Naive thymus-derived CD8-positive, alpha-beta T cell (primary cell): ENCODE measurements at places on chromosomes 16 and 17. TPM values are rescaled to one million over a fixed set of nuclear protein-coding genes. Genes with fewer than 3 reads are reported as not detected.

The LRRC75A gene
- polyA plus RNA-seq: 3.1 TPM

The ANKFN1 gene
- polyA plus RNA-seq: not detected

The PSMD3 gene
- polyA plus RNA-seq: 45.4 TPM

The HEATR3 gene
- polyA plus RNA-seq: 5.5 TPM

DNA sequence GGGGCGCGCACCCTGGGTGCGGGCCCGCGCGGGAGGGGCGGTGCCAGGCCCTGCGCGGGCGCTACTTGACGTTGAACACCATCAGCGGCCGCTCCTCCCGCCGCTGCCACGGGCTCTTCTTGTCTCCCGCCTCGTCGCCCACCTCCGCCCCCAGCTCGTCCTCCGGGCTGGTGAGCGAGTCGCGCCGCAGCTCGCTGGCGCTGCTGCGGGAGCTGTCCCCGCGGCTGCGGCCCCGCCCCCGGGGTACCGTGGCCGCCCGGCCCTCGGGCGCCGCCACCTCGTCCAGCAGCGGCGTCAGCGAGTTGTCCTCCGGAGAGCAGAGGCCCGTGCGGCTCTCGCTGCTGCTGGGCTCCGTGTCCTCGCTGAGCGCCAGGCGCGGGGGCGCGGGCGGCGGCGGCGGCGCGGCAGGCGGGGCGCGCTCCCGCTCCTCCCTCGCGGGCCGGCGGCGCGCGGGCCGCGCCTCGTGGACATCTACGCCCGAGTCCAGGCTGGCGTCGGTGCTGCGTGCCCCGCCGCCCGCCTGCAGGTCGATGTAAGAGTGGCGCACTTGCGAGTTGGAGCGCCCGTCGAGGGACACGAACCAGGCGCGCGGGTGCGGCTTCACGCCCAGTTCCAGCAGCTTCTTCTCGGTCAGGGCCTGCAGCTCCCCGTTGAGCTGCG, 8.7 kb downstream of the GRN start:
- DNase-seq: no peak

The CCL8 gene
- not detected for polyA plus RNA-seq

- DNase-seq: no peak
Measured at GRCh38 chr17:44396946-44397345, 7.5 kb upstream of the ITGA2B start.

The HID1 gene
- 4.2 TPM for polyA plus RNA-seq

GRCh38 chr16:86798247-86799041, 220.1 kb downstream of the FOXL1 start:
- no peak for DNase-seq

The PDXDC1 gene
- 35.7 TPM for polyA plus RNA-seq

The CCDC92B gene
- not detected for polyA plus RNA-seq

DNA sequence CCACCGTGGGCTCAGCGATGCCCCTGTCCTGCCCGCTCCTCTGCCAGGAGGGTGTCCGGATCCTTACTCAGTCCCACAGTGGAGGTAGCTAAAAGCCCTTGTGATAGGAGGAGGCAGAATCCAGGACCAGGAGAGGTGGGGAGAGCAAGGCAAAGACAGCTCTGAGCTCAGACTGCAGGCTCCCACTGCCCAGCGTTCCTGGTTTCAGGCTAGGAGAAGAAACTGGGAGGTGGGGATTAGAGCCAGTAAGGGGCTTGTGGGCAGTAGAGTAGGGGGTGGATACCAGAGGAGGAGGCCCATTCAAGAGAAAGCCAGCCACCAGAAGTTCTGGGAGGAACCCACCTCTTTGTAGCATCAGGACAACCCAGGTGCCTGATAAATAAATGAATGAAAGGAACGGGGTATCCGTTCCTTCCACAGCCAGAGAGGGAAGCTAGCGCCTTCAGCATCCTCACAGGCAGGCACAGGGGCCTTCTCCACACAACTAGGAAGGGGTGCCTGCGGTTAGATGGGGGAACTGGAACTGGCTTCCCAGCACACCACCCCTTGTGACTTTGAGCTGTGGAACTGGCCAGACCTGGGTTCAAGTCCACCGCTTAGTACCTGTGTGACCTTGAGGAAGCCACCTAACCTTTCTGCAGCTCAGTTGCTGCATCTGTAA, 2.3 kb downstream of the IL21R start:
- no peak for DNase-seq

The KRTAP3-1 gene
- polyA plus RNA-seq: not detected

The CHST5 gene
- polyA plus RNA-seq: not detected

GRCh38 chr17:50151041-50151936, 812 bp upstream of the PPP1R9B start:
- DNase-seq: peak; percentile 81

DNA sequence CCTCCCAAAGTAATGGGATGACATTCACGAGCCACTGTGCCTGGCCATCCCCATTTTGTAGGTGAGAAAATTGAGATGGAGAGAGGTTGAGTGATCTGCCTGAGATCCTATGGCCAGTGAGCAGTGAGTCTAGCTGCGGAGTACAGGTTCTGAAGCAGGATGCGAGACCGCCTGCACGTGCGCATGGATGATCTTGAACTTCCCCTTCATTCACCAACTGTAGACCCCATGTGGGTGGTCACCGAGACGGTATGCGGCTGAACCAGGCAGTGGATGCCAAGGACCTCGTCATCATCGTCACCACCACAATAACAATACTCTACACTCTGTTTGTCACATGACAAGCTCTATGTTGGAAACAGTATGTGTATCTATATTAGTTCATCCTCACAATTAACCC, 6.2 kb upstream of the SPNS3 start:
- no peak for DNase-seq

- no peak for DNase-seq
Measured at GRCh38 chr17:8806253-8806925, 7.2 kb upstream of the MFSD6L start.

The MPP3 gene
- polyA plus RNA-seq: not detected

GRCh38 chr17:47975189-47975822, 4.4 kb downstream of the CDK5RAP3 start:
- DNase-seq: no peak

GRCh38 chr16:1157639-1158455, 4.9 kb downstream of the CACNA1H start:
- no peak for DNase-seq

The HSD17B1 gene
- 0.18 TPM for polyA plus RNA-seq

The SPSB3 gene
- 40.8 TPM for polyA plus RNA-seq

The LRRC37A gene
- polyA plus RNA-seq: 1.7 TPM

The UBE2O gene
- polyA plus RNA-seq: 14.4 TPM

GRCh38 chr17:10474536-10474935, 5.2 kb upstream of the MYH4 start:
- DNase-seq: no peak

- no peak for DNase-seq
Measured at GRCh38 chr17:42969001-42969581, 4.8 kb upstream of the AARSD1 start.

The ST6GALNAC2 gene
- polyA plus RNA-seq: not detected

The IGFBP4 gene
- not detected for polyA plus RNA-seq

- DNase-seq: no peak
Measured at GRCh38 chr16:46743232-46743719, 4.9 kb downstream of the MYLK3 start.

DNA sequence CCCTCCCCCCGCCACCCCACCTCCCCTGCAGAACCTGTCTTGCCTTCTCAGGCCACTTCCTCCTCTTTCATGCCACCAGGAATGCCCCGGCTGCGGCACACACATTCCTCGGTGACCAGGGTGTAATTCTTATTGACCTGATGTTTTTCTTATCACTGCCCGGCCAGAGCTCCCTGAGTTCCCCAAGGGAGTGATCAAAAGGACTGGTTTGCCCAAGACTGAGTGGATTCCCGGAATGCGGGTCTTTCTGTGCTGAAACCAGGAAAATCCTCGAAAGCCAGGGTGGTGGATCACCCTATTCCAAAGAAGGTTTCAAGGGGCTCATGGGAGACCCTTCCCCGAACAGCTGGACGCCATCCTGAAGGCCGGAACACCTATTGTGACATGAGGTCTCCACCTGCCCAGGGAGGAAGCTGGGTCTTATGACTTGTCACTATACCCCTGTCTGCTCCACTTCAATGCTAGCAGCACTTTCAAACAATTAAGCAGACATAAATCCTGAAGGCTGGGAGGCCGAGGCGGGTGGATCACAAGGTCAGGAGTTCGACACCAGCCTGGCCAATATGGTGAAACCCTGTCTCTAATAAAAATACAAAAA, 53.0 kb upstream of the RPL38 start:
- DNase-seq: no peak

The TCAP gene
- polyA plus RNA-seq: not detected

- DNase-seq: no peak
Measured at GRCh38 chr17:49404906-49405305, 9.8 kb downstream of the PHB1 start.

DNA sequence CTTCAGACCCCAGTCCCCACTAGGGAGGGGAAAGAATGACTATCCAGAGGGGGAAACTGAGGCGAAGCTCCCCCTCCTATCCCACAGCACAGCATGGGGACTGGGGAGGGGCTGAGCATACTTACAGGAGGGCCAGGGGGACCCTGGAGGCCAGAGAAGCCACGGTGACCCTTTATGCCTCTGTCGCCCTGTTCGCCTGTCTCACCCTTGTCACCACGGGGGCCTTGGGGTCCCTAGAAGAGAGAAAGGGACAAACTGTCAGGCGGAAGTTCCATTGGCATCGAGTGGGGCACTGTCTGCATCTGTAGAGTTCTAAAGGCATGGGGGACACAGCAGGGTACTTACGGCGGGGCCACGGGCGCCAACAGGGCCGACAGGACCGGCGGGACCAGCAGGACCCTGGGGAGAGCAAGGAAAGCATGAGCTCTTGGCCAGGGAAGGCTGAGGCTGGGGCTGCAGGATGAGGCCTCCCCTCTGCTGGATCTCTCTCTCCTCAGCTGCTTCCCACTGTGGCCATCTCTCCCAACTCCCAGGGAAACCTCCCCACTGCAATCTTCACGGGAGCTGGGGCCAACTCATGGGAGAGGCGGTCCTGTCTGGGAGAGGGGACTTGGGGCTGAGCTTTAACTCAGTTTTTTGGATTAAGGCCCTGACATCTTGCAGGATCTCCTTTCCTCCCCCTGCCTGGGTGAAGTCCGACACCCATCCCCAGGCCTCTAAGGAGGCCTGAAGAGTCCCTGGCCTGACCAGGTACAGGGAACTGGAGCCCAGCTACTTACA, 13.5 kb downstream of the COL1A1 start:
- no peak for DNase-seq

The EPX gene
- polyA plus RNA-seq: not detected

DNA sequence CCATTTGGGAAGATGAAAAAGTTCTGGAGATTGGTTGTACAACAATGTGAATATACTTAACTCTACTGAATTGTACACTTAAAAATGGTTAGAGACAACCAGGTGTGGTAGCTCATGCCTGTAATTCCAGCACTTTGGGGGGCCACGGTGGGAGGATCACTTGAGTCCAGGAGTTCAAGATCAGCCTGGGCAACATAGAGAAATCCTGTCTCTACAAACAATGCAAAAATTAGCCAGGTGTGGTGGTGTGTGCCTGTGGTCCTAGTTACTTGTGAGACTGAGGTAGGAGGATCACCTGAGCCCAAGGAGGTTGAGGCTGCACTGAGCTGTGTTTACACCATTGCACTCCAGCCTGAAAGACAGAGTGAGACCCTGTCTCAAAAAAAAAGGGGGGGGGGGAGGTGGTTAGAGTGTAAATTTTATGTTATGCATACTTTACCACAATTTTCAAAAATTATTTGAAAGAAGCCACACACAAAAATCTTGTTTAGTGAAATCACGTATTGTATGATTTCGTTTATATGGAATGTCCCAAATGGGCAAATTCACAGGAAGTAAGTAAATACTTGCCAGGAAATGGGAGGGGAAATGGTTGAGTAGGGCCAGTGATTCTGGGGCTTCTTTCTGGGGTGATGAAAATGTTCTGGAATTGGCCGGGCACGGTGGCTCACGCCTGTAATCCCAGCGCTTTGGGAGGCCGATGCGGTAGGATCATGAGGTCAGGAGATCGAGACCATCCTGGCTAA, 37.1 kb upstream of the AMZ2 start:
- no peak for DNase-seq

GRCh38 chr17:51398687-51399086, 138.3 kb downstream of the UTP18 start:
- no peak for DNase-seq

- no peak for DNase-seq
Measured at GRCh38 chr17:78883089-78883532, 19.9 kb downstream of the CEP295NL start.

The RARA gene
- polyA plus RNA-seq: 12.4 TPM
